Upper lobe of left lung (tissue), 6 donors: ENCODE measurements at places on chromosomes 7 and 10. TPM values are rescaled to one million over a fixed set of nuclear protein-coding genes. Genes with fewer than 3 reads are reported as not detected.

GRCh38 chr7:107803009-107803610 lies at the start of gene SLC26A3:
Gene SLC26A3 (minus strand): TSS chr7:107803223. CDS start chr7:107794509, 8,714 bp downstream.
- H3K27ac ChIP-seq: no peak within 1 kb of the TSS
- no peak within 1 kb of the TSS for H3K4me3 ChIP-seq
- H3K4me1 ChIP-seq: no peaks in the 10 kb centered on the region
- no peaks in the 10 kb centered on the region for H3K27me3 ChIP-seq
- no peaks in the 10 kb centered on the region for H3K36me3 ChIP-seq

Gene ITGA8
- 19.3 TPM for total RNA-seq

DNA sequence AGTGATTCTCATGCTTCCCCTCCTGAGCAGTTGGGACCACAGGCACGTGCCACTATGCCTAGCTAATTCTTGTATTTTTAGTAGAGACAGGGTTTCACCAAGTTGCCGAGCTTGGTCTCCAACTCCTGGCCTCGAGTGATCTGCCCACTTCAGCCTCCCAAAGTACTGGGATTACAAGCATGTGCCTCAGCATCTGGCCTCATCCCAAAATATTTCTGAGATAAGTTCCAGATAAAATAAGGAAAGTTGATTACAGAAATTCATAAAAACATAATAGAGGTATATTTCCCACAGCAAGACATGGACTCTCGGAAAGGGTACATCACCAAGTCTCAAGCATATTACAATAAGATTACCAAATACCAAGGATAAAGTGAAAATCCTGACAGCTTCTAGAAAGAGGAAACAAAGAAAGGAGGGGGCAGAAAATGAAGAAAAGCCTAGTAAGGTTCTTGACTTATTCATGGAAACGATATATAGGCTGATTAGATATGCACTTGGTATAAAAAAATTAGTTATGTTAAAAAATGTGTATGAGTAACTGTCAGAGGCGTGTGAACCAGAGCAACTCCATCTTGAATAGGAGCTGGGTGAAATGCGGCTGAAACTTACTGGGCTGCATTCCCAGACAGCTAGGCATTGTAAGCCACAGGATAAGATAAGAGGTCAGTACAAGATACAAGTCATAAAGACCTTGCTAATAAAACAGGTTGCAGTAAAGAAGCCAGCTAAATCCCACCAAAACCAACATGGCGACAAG lies 35.0 kb downstream of the IQUB start:
- H3K27ac ChIP-seq: no peak overlapping the region
- DNase-seq: no peak
- no peaks in the 10 kb centered on the region for H3K27me3 ChIP-seq
- no peak overlapping the region for H3K4me3 ChIP-seq
- no peaks in the 10 kb centered on the region for H3K4me1 ChIP-seq

Gene SEMA3D
- total RNA-seq: 1.7 TPM

GRCh38 chr10:37124532-37124931 lies 866 bp upstream of the ANKRD30A start:
- H3K27ac ChIP-seq: no peak overlapping the region
- no peak overlapping the region for H3K4me3 ChIP-seq
- DNase-seq: peak; percentile 79
- no peaks in the 10 kb centered on the region for H3K36me3 ChIP-seq

DNA sequence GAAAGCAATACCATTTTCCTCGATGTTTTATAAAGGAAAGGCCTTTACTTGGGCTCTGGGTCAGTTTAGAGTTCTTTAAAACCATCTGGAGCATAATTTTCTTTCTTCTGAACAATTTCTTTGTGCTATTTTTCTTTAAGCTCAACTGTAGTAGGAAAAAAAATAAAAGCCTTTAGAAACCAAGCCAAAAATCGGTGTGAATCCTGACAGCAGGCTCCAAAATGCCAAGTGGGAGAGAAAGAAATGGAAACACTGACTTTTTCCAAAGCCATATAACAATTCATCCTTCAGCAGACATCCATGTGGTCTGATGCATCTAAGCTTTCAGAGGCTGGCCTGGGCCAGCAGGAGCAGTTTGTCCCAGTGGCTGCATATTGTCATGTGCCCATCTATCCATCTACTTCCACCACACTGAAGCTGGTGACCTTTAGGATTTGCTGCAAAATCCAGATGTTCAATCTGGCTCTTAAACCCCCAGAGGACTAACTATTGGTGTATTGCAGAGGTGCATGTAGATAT lies 23.0 kb upstream of the ITPRID1 start:
- no peak overlapping the region for H3K4me3 ChIP-seq
- H3K36me3 ChIP-seq: no peaks in the 10 kb centered on the region

Gene TUBAL3
- total RNA-seq: not detected

- no peak overlapping the region for H3K4me3 ChIP-seq
- H3K27ac ChIP-seq: no peak overlapping the region
- DNase-seq: peak; percentile 77
- peaks cover 51% of the 10 kb centered on the region for H3K27me3 ChIP-seq
- H3K36me3 ChIP-seq: no peaks in the 10 kb centered on the region
These were observed 3.0 kb upstream of the EBF3 start for GRCh38 chr10:129966889-129967578.

Gene SPDYE3
- total RNA-seq: not detected

DNA sequence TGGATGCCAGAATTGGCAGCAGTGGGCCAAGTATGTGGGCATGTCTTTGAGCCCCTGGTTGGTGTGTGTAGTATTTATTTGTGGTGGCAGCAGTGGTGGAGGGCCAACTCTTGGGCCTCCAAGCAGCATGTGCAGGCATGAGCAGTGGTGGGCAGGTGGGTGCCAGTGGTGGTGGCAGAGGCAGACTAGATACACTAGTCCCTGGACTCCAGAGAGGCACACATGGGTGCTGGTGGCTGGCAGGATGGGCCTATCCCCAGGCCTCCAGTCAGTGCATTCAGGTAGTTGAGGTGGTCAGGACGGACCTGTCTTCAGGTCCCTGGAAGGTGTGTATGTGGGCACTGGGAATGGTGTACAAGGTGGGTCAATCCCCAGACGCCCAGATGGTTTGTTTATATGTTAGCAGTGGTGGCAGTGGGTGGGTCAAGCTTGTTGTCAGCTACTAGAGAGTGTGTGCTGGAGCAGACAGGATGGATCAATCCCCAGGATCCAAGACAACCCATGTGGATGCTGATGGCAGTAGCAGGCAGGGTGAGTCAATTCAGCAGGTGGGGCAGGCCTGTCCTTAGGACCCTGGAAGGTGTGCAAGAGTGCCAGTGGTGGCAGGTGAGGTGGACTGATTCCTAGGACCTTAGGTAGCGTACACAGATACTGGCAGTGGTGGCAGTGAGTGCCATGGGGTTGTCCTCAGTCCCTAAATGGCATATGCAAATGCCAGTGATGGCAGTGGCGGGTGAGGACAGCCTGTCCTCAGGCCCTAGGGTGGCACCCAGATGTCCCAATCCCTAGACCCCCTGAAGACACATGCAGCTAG lies 294.3 kb downstream of the RPS24 start:
- no peaks in the 10 kb centered on the region for H3K27me3 ChIP-seq
- no peaks in the 10 kb centered on the region for H3K36me3 ChIP-seq
- H3K4me1 ChIP-seq: no peaks in the 10 kb centered on the region
- H3K4me3 ChIP-seq: no peak overlapping the region
- no peak for DNase-seq

Gene UPK3B
- total RNA-seq: 52.4 TPM

Gene CCDC3
- total RNA-seq: 13.1 TPM
